Spleen (tissue), 13 donors: ENCODE measurements at places on chromosomes 3 and 15.

DNA sequence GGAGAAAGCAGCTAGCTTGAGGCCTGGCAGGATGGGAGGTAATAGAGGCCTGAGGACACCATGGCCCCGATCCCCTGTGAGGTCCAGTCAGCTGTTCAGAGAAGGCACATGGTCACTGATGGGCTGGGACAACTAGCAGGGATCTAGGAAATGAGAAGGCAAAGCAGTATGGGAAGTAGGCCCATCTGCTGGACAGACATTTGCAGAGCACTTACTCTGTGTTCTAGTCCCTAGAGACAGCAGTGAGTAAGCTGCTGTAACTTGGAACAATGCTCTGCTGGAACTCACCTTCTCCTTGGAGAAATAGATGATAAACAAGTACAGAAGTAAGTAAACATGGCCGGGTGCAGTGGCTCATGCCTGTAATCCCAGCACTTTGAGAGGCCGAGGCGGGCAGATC is 7.1 kb downstream of the ECE2 start:
- no peak for DNase-seq

GRCh38 chr15:75067123-75067830 is 43.9 kb downstream of the PPCDC start:
- DNase-seq, result no peak

DNA sequence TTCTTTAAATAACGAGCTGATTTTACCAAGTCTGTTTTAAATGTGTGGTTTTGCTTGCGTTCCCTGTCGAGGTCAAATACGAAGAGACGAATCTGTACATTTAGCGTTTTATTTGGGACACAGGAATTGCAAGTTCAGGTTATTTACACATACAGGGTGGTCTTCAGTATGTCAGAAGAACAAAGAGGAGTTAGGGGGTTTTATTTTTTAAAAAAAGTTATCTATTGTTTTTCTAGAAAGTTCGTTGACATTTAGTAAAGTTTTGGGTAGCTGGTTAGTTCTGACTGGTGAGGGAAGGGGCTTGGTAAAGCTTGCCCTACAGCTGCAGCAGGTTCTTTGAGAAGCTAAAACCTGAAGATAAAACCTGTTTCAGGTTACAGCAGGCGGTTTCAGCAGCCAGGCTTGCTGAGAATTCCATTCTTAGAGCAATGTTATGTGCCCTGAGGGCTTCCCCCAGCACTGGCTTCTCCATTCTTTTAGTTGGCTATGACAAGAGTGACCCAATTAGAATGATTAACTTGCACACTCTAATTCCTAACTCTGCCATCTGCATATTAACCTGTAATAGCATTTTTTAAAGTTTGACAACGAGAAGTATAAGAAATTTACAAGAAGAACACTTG is 815 bp upstream of the ZNF280D start:
- no peak for DNase-seq

GRCh38 chr3:188106887-188107830 is 46.8 kb upstream of the LPP start:
- no peak for DNase-seq
